MV-4-11 (cell line): ENCODE measurements at places on chromosomes 13 and 19.

DNA sequence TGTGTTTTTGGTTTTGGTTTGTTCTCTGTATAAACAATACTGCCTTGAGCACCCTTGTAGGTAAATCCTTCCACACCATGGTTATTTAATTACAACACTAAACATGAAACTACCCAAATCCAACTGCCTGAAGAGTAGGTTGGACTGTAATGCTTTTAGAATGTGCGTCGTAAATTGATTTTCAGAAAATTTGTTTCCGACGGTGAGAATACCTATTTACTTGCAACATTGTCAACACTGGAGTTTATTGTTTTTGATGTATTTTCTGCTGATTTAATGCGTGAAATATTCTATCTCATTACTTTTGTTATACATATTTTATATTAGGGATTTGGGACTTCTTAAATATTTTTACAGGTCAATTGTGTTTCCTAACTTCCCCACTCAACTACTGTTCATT, 48.2 kb downstream of the ADGRE1 start:
- no peak for DNase-seq

- no peak for DNase-seq
Observed at GRCh38 chr19:50801107-50801506, 10.9 kb downstream of the ACP4 start.

DNA sequence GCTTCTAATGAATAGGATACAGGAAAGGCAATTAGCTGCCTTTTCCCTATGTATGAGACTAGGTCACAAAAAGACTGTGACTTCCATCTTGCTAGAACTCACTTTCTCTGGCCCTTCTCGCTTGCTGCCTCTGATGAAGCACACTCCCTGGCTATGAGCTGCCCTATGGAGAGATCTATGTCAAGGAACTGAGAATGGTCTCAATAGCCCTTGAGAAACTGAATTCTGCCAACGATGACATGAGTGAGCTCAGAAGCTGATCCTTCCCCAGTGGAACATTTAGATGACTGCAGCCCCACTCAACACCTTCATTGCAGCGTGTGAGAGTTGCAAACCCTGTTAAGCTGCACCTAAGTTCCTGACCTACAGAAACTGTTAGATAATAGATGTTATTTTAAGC, 309.8 kb downstream of the COG6 start:
- no peak for DNase-seq

DNA sequence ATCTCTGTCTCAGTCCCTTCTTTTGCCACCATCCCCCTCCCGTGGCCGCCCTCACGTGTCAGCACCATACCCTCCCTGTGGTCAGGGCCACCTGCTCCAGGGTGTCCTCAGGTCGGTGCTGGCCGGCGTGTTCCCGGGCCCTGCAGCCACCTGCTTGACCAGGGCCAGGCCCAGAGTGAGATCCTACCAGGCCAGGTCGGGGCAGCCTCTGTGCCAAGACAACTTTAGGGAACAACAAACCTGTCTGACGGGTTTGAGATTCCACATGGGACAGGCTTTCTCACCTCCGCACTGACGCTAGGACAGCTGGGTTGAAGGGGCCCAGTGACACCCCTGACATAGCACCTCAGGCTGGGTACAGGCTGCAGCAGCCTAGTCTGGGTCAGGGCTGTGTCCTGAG, 7.5 kb upstream of the SBNO2 start:
- DNase-seq, result no peak

GRCh38 chr19:36215276-36216123, 594 bp downstream of the ZNF146 start:
- DNase-seq, result no peak

GRCh38 chr13:74921326-74921725, 560.6 kb downstream of the TBC1D4 start:
- DNase-seq, result no peak

DNA sequence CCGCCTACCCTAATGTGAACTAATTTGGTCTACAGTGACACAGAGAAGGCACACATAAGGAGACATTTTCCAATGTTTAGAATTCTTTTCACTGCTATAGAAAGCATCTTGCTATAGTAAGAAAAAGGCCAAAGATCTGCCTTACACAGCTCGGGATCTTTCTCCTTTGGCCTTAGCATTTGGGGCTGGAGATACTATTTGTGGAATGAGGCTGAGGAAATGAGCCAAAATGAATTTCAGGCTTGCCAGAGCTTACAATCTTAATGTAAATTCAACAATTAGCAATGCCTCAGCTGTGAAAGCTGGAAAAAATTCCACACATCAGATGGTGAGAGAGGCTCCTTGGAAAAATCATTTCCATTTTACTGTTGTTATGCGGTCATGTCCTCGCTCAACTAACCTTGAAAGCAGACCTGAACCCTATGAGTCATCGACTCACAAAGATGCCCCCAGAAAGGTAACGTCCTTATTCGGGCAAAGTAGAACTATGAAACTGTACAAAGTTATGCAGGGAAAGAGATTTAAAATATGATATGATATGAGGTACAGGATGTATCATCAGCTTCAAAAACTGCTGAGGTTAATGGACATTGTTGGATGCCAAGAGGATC, 324.5 kb upstream of the NBEA start:
- no peak for DNase-seq

DNA sequence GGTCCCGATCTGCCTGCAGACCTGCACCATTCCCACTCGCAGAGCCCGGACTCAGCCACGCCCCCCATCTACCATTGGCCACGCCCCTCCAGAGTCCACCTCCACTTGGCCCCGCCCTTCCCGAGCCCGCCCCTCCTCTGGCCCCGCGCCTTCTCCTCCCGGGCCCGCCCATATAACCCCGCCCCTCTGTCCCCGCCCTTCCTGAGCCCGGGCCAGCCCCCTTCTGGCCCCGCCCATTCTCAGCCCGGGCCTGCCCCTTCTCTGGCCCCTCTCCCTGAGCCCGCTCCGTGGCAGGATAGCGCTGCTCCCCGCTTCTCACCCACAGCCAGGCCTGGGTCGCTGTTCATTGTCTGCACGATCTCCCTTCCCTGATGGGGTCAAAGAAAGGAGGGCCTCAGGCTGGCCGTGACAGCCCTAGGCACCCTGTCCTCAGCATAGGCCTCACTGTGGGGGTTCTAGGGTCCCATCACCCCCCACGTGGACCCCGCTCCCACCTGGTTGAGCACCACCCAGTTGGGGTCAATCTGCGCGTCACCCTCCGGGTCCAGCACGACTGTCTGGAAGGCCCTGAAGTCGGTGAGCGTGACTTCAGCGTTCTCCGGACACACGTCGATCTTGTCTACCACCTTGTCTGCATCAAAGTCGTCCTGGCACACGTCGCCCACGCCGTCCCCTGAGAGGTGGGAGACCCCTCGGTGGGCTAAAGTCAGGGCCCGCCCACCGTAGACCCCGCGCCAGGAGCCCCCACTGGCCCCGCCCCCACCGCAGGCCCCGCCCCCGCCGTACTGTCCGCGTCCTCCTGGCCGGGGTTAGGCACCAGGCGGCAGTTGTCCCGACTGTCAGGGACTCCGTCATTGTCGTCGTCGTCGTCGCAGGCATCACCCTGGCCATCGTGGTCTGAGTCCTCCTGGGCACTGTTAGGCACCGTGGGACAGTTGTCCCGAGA, 5.7 kb downstream of the COMP start:
- peak; percentile 40 for DNase-seq
